IMR-90 (cell line): ENCODE measurements at places on chromosomes 2 and 18. TPM values are rescaled to one million over a fixed set of nuclear protein-coding genes. Genes with fewer than 3 reads are reported as not detected.

The EFR3B gene
- 0.90 and 1.1 TPM in 2 replicates for total RNA-seq

The IL1F10 gene
- not detected in 2 replicates for total RNA-seq

DNA sequence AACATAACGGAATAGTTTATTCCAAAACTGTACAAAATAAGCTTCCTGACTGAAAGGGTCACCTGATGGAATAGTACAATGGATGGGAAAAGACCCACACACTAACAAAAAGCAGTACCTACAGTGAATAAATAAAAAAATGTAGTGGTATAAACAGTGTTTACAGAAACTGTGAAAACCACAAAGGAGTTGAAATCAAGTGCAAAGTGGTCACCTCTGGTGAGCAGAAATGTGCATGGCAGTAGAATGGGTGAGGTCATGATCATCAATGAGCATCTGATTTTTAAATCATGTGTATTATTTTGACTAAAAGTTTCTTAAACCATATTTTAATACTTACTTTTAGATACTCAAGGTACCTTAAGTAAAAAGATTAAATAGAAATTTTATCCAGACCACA, 11.4 kb downstream of the WDSUB1 start:
- no peak for DNase-seq

DNA sequence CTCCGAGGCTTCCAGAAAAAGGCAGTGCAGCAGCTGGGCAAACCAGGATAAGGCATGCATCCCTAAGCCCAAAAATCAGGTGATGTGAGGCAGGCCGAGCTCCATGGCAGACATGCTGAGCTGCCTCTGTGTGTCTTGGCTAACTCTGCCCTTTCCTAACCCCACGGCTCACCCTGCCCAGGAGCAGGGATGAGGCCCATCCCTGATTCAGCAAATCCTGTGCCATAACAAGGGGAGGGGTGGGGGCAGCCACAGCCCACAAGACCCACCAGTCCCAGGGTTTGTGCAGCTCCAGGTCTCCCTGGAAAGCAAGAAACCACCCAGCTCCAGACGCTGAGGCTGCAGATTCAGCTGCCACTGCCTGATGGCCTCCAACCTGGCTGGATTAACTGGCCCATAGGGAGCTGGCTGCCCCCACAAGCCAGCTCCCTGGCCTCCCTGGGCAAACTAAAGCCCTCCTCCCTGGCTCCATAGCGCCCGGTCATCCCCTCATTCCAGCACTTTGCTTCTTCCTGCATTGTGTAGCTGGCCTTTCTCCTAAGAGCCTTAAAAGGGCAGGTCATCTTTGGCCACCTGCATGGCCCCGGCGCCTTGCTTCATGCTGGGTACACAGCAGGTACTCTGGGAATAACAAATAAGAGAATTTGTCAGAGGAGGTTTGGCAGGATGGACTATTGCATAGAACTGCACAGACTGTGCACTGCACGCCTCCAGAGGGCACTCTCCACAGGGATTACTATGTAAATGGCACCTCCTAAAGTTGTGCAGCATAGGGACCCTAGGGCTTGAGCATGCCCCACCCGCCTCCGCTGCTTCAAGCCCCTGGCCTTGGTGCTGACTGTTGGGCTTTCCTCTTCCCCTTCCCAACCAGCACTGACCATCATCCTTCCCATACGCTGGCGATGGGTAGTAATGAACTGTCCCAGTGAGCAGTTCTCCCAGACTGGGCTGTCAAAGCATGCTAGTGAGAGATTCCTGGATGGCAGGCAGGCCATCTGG, 10.7 kb downstream of the STEAP3 start:
- DNase-seq, result peak; percentile 27

- no peak for DNase-seq
Observed at GRCh38 chr2:138818556-138818955, 38.4 kb upstream of the NXPH2 start.
